ENCODE measurements at places on chromosomes 7 and 10. TPM values are rescaled to one million over a fixed set of nuclear protein-coding genes. Genes with fewer than 3 reads are reported as not detected.

The EIF5AL1 gene
- polyA plus RNA-seq: 0.18 TPM

The LBX1 gene
- polyA plus RNA-seq: not detected

The FFAR4 gene
- polyA plus RNA-seq: not detected

The CALCR gene
- not detected for polyA plus RNA-seq

The SLC26A3 gene
- polyA plus RNA-seq: not detected

The UBE2D1 gene
- polyA plus RNA-seq: 16.5 TPM

The ZNF107 gene
- 15.3 TPM for polyA plus RNA-seq

The A1CF gene
- polyA plus RNA-seq: not detected

The GPR26 gene
- polyA plus RNA-seq: not detected

The CALHM3 gene
- polyA plus RNA-seq: not detected

The CUL2 gene
- 21.8 TPM for polyA plus RNA-seq

The SLC13A1 gene
- not detected for polyA plus RNA-seq

The OPALIN gene
- polyA plus RNA-seq: not detected

The NPTX2 gene
- polyA plus RNA-seq: not detected

The LRRC18 gene
- 0.58 TPM for polyA plus RNA-seq

The STEAP4 gene
- 0.09 TPM for polyA plus RNA-seq

The BAMBI gene
- polyA plus RNA-seq: 0.70 TPM

The C10orf67 gene
- polyA plus RNA-seq: not detected

The HTRA1 gene
- polyA plus RNA-seq: not detected

The GPC2 gene
- polyA plus RNA-seq: 0.23 TPM

The PRSS58 gene
- polyA plus RNA-seq: not detected

The PNLIPRP3 gene
- polyA plus RNA-seq: not detected

The PAPOLB gene
- not detected for polyA plus RNA-seq

The PTN gene
- polyA plus RNA-seq: not detected

Data from IgD-negative memory B cell (primary cell).